Tibial artery (tissue), 4 donors: ENCODE measurements at places on chromosomes 1 and 21.

DNA sequence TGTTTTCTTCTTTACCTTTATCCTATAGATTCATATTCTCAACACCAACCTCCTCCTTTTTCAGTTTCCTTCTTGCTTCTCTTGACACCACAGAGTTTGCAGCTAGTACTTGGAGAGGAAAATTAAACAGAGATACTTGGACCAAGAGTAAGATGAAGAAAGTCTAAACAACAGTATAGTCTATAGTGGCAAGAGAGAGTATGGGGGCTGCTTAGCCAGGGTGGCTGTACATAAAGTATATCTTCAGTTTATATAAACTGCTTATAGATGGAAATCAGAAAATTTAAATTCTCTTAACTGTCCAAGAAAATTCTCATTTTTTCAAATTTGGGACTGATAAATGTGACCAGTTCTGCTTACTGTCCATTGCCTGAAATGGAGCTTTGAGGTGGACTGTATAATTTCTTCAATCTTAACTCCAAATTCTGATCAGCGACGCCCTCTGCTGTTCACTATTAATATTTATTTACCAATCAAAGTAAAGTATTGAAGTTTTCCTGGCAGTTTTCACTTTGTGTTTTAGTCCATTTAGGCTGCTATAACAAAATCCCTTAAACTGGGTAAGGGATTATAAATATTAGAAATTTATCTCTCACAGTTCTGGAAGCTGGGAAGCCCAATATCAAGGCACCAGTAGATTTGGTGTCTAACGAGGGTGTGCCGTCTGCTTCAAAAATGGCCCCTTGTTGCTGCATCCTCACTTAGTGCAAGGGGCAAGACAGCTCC lies 14.8 kb upstream of the METTL18 start:
- no peaks in the 10 kb centered on the region for H3K4me1 ChIP-seq
- no peak overlapping the region for H3K4me3 ChIP-seq
- H3K27ac ChIP-seq = no peak overlapping the region
- DNase-seq = no peak

- H3K4me3 ChIP-seq = no peak overlapping the region
- H3K36me3 ChIP-seq = no peaks in the 10 kb centered on the region
Measured at GRCh38 chr1:204889681-204890383, 19.2 kb downstream of the NFASC start.

DNA sequence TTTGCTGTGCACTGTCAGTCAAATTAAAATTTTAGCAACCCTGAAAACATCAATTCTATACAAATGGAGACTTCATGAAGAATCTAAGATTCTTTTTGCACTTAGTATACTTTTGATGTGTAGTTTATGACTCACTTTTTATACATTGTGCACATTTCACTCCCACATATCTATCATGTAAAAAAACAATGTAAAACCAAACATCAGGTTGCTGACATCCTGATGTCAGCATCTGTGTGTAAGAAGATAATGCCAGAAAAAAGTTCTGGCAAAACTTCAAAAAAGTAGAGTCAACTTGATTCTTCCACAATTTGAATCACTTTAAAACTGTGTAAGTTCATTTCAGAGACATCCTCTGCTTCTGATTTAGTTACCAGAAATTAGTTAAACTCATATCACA lies 115.7 kb downstream of the CENPF start:
- no peak overlapping the region for H3K4me3 ChIP-seq
- no peak overlapping the region for H3K27ac ChIP-seq
- no peaks in the 10 kb centered on the region for H3K27me3 ChIP-seq
- no peaks in the 10 kb centered on the region for H3K4me1 ChIP-seq

DNA sequence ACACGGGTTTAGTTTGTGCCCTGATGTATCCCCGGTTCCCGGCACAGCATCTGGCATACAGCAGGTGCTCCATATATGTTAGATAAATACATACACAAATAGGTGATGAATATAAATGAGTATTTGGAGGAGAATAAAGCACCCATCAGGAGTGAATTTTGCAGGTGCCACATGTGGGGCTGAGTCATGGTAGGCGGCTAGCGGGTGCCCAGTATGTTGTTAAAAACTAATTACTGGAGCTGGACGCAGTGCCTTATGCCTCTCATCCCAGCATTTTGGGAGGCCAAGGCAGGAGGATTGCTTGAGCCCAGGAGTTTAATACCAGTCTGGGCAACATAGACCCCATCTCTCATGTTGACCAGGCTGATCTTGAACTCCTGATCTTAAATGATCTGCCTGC lies 16.7 kb upstream of the WASF2 start:
- H3K4me1 ChIP-seq = no peaks in the 10 kb centered on the region
- no peaks in the 10 kb centered on the region for H3K36me3 ChIP-seq
- no peak for DNase-seq
- no peak overlapping the region for H3K4me3 ChIP-seq
- peak overlapping the region; percentile 95 for H3K27ac ChIP-seq

DNA sequence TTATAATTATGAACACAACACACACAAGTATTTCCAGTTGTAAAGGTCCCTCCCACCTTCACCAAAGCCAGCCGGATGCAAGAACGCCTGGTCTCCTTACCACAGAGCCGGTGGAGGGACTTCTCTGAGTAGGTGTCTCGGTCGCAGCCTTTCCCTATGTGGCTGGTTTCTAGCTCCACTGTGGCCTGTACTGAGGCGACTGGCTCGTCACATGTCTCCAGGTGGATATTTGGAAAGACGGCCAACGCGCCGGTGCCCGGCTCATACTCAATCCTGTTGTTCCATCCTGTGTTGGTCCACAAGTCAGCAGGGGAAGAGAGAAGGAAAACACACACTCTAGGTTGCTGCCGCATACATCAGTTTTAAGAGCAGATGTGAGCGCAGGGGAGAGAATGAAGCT lies 74.4 kb downstream of the CLSTN1 start:
- no peak for DNase-seq
- H3K4me1 ChIP-seq = no peaks in the 10 kb centered on the region

GRCh38 chr21:44549525-44550211 lies 1.6 kb downstream of the KRTAP10-2 start:
- peak; percentile 12 for DNase-seq
- H3K27ac ChIP-seq = no peak overlapping the region
- H3K27me3 ChIP-seq = peaks cover 33% of the 10 kb centered on the region
- no peaks in the 10 kb centered on the region for H3K4me1 ChIP-seq
- H3K36me3 ChIP-seq = no peaks in the 10 kb centered on the region

DNA sequence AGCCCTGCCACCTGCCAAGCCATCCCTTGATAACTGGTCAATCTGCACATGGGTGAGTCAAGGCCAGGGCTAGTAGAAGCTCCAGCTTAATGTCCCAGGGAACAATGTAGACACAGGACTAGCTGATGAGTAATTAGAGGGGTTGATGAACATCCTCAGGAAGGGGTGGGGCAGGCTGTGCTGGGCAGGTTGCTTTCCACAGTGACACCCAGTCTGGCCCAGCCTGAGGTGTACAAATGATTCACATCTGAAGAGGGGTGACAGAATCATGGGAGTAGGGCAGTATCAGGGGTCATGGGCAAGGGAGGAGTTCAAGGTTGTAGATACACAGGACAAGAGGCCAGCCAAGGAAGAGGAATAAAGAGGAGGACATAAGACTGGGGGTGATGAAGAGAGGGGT lies 4.3 kb downstream of the LPAR3 start:
- H3K27ac ChIP-seq = no peak overlapping the region
- H3K4me3 ChIP-seq = no peak overlapping the region
- H3K4me1 ChIP-seq = peaks cover 9% of the 10 kb centered on the region
- H3K36me3 ChIP-seq = no peaks in the 10 kb centered on the region
- no peak for DNase-seq

GRCh38 chr1:145942405-145942804 lies 15.1 kb upstream of the RBM8A start:
- peaks cover 52% of the 10 kb centered on the region for H3K36me3 ChIP-seq
- H3K27ac ChIP-seq = no peak overlapping the region
- no peak for DNase-seq
- no peak overlapping the region for H3K4me3 ChIP-seq
- no peaks in the 10 kb centered on the region for H3K4me1 ChIP-seq
- H3K27me3 ChIP-seq = no peaks in the 10 kb centered on the region

DNA sequence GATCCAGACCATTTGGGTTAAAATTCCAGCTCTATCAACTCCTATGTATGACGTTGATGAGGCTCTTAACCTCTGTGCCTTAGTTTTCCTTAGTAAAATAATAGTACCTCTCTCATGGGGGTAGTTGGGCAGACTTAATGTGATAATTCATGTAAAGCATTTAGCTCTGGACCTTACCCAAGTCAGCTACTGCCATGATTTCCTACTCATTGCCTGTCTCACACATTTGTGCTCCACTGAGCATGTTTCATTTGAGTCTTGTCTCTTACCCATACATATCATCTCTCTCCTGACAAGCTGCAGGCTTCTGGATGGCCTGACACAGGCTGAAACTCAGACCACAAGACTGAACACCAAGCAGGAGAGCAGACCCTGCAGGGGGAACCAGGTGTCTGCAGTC lies 77.7 kb upstream of the ZBTB40 start:
- no peaks in the 10 kb centered on the region for H3K36me3 ChIP-seq
- H3K4me3 ChIP-seq = no peak overlapping the region
- no peak for DNase-seq
- H3K4me1 ChIP-seq = no peaks in the 10 kb centered on the region
- H3K27ac ChIP-seq = no peak overlapping the region

- H3K4me1 ChIP-seq = no peaks in the 10 kb centered on the region
- no peak overlapping the region for H3K4me3 ChIP-seq
- H3K27me3 ChIP-seq = no peaks in the 10 kb centered on the region
- H3K36me3 ChIP-seq = peaks cover 39% of the 10 kb centered on the region
- H3K27ac ChIP-seq = no peak overlapping the region
Measured at GRCh38 chr1:180031664-180032063, 77.1 kb downstream of the CEP350 start.

GRCh38 chr1:201305815-201306214 lies 22.5 kb downstream of the PKP1 start:
- H3K27me3 ChIP-seq = peaks cover 36% of the 10 kb centered on the region
- DNase-seq = no peak
- peaks cover 38% of the 10 kb centered on the region for H3K4me1 ChIP-seq
- H3K36me3 ChIP-seq = no peaks in the 10 kb centered on the region
- no peak overlapping the region for H3K27ac ChIP-seq
- H3K4me3 ChIP-seq = no peak overlapping the region

DNA sequence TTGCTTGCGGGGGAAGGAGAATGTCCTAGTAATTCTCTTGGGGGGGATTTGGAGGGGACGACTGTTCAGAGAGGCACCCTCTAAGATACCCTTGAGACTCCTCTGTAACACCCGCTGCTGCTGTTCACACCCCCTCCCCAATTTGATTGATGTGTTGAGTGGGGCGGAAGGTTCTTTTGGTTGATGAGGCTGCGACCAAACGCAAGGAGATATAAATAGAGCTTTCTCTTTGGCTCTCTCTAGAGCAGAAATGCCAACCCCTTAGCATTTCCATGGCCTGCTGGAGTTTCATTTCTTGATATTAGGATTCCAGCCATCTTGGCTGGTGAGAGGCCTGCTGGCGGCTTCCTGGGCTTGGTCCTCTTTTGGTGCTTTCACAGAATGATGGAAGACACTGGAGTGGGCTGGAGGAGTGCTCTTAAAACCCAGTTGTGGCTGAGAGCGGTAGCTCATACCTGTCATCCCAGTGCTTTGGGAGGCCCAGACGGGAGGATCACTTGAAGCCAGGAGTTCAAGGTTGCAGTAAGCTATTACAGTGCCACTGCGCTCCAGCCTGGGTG lies 2.0 kb downstream of the PIK3CD start:
- H3K27ac ChIP-seq = no peak overlapping the region
- H3K36me3 ChIP-seq = no peaks in the 10 kb centered on the region

- no peaks in the 10 kb centered on the region for H3K4me1 ChIP-seq
- no peak overlapping the region for H3K27ac ChIP-seq
- no peaks in the 10 kb centered on the region for H3K27me3 ChIP-seq
- DNase-seq = no peak
- H3K36me3 ChIP-seq = no peaks in the 10 kb centered on the region
- H3K4me3 ChIP-seq = no peak overlapping the region
Measured at GRCh38 chr1:89540406-89540970, 15.9 kb downstream of the LRRC8B start.
